ENCODE measurements at places on chromosomes 16 and 17.

DNA sequence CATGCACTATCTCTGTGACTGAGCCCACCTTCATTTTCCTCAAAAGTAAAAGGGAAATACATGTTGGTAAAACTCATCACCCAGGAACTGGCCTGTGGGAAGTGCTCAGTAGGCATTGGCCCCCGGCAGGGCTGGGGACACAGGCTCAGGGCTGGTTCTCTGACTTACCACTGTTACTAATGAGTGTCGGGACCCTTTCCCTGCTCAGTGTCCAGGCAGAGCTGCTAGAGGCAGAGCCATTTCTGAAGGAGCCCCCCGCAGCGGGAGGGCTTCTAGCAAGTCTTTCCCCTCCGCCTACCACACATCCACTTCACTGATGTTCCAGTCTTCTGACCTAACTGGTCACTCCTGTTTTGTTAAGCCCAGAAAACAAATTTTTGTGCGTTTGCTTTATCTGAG lies 1.7 kb upstream of the PEMT start:
- DNase-seq = no peak

GRCh38 chr17:14361945-14362508 lies 61.1 kb downstream of the HS3ST3B1 start:
- DNase-seq = no peak

- no peak for DNase-seq
These were observed 193.8 kb downstream of the SLC39A11 start for GRCh38 chr17:72898725-72899124.

DNA sequence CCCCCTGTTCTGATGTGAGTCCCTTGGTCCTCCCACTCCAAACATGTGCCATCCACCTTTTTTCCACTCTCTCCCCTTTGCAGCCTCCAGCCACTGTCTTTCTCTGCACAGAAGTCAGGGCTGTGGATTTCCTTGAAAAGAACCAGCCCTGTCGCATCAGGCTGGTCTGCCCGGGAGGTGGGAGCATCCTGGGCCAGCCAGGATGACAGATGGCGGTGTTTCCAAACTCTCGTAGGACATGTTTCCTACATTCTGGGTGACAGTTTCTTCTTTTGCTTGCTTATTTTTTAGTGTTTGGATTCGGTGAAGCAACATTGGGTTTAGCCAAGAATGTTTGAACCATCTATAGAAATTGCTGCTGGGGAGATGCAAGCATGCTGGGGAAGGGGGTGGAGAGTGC lies 100.8 kb downstream of the CCDC182 start:
- DNase-seq = no peak

- no peak for DNase-seq
These were observed 217.3 kb downstream of the RAB11FIP4 start for GRCh38 chr17:31608659-31609254.

DNA sequence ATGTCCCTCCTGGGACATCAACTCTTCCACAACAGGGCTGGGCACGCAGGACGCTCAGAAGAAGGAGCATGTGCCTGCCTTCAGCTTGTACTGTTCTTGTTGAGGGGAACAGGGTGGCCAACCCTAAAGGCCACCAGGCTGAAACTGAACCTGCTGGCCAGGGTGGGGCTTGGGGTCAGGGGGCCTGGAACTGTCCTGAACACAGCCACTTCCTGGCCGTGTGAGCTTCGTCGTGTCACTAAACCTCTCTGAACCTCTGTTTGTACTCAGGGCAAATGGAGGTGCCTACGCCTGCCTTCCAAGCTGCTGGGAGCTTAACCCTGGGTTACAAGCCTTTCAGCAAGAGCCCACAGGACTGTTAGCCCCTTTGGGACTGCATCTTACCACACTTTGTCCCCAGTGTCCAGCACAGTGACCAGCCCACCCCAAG lies 6.7 kb downstream of the ARHGAP27 start:
- DNase-seq = no peak

DNA sequence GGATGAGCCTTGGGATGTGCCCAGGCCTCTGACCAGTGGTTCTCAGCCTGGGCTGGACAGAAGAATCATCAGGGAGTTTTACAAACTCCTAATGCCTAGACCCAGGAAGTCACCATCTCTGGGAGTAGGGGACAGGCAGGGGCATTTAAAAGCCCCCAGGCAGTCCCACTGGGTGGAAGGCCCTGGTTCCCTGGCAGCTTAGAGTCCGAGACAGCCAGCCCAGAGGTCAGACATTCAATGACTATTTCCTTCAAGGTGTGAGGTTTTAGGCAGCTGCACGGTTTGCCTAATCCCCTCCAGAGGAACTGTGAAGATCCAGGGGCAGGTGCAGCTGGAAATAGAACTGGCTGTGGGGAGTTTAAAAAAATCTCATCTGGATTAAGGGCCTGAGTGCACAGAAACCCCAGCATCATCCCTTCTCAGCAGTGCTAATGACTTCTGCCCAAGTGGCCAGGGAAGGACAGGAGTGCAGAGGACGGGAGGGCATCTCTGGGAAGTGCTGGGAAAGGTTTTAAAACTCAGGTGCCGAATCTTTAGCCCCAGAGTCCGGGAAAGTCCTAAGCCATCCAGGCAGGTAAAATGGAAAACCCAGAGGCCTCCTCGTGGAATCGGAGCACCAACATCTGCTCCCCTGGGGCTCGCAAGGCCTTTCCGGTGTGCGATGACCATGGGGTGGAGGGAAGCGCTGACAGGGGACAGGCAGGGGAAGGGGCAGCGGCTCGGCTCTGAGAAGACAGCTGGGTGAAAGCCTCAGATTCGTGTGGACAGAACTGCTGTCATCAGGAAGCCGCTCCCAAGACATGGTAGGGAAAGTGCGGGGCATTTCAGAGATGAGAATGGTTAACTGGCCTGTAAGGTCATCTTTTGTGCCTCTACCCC lies 1.5 kb upstream of the LGALS3BP start:
- DNase-seq = no peak

GRCh38 chr17:75845058-75845711 lies 981 bp upstream of the UNC13D start:
- DNase-seq = peak; percentile 71

- DNase-seq = no peak
These were observed 1.4 kb downstream of the AXIN2 start for GRCh38 chr17:65559804-65560627.

GRCh38 chr16:60727851-60728250 lies 1308.4 kb downstream of the CDH8 start:
- no peak for DNase-seq

GRCh38 chr16:30715750-30716445 lies 16.9 kb downstream of the SRCAP start:
- peak; percentile 68 for DNase-seq

GRCh38 chr16:50876263-50876662 lies 134.4 kb downstream of the CYLD start:
- no peak for DNase-seq

GRCh38 chr16:3879258-3879886 lies 1.1 kb downstream of the CREBBP start:
- peak; percentile 20 for DNase-seq

GRCh38 chr16:1133271-1133670 lies 19.6 kb upstream of the CACNA1H start:
- no peak for DNase-seq

DNA sequence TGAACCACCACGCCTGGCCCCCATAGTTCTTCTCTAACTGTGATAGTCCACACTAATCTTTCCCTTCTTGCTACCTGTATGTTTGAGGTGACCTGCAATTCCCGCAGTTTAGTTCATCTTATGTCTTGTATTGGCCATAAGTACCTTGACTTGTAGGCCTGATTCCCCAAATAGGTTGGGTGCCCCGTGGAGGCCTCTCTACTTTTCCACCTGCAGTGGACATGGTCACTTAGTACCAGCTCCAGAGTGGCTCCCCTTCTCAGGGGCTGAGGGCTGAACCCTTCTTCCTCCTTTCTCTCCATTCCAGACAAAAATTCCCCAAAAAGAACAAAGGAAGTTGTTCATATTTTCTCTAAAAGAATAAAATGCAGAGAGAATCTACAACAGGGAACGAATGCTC lies 33.5 kb upstream of the CES5A start:
- DNase-seq = no peak

- no peak for DNase-seq
These were observed 450.0 kb downstream of the PMP22 start for GRCh38 chr17:14815079-14815478.

- DNase-seq = peak; percentile 22
These were observed 53.0 kb upstream of the MEAK7 start for GRCh38 chr16:84557504-84557903.

DNA sequence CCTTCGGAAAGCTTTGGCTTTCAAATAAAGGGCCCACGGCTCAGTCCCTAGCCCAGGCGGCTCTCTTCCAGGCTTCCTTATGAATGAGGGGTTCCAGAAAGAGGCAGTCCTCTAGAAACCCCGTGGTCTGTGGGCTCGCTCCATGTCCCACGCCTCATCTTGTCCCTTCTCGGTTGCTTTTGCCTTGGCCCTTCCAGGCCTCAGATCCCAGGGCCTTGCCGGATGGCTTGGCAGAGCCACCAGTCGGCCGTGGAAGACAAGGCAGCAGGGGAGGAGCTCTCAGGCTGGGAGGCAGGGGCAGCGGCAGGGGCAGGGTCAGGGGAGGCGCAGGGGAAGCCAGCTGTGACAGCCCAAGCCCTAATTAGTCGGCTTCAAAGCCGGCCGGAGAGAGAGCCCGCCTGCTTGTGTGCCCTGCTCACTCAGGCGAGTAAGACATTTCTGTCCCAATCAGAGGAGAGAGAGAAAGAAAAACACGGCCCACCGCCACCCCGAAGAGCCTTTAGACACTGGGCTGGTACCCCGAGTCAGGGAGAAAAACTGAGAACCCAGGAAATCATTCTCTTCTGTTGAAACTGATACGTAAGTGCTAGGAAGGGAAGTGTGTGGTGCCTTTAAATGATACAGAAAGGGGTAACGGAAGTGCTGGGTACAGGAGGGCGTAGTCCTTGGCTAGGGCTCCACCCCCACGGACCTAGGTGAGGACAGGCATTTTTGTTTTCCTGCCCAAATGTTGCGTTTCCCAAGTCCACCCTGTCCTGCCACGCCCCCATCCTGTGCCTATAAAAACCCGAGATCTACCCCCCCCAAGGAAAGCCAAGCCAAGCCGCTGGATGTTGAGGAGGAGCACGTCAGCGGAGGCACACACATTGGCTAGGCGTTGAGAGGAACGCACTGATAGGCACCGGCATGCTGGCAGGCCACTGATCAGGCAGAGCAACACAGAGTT lies 27.8 kb upstream of the MEIOC start:
- no peak for DNase-seq

GRCh38 chr17:32385121-32385520 lies 35.2 kb downstream of the ZNF207 start:
- peak; percentile 16 for DNase-seq

- DNase-seq = peak; percentile 12
These were observed 81.4 kb upstream of the FOXF1 start for GRCh38 chr16:86428729-86429517.

DNA sequence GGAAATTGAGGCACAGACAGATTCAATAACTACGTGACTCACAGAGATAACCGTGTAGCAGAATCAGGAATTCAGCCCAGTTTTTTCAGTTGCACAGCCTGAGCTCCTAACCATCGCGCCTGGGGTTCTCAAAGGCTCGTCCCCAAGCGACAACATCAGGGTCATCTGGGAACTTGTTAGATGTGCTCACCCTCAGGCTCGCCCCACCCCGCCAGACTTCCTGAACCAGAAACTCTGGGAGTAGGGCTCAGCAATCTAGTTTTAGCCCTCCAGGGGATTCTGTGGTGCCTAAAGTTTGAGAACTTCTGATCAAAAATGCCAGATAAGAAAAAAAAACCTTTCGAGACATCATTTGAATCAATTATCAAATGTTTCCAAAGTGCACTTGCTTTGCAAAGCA lies 559.8 kb downstream of the WWOX start:
- no peak for DNase-seq

GRCh38 chr16:77539421-77540034 lies 104.7 kb upstream of the ADAMTS18 start:
- DNase-seq = no peak

- no peak for DNase-seq
These were observed 9.8 kb upstream of the SLC6A2 start for GRCh38 chr16:55645986-55646385.

DNA sequence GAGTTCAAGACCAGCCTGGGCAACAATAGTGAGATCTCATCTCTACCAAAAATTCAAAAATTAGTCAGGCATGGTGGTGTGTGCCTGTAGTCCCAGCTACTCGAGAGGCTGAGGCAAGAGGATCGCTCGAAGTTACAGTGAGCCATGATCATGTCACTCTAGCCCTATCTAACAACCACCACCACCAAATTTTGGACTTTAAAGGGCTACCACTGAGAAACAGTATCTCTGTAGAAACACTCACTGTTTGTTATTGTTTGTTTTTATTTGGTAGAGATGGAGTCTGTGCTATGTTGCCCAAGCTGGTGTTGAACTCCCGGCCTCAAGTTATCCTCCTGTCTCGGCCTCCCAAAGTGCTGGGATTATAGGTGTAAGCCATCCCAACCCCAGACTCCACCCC lies 1.3 kb upstream of the UBALD2 start:
- DNase-seq = no peak

- no peak for DNase-seq
These were observed 54.6 kb upstream of the MED9 start for GRCh38 chr17:17422217-17422610.

DNA sequence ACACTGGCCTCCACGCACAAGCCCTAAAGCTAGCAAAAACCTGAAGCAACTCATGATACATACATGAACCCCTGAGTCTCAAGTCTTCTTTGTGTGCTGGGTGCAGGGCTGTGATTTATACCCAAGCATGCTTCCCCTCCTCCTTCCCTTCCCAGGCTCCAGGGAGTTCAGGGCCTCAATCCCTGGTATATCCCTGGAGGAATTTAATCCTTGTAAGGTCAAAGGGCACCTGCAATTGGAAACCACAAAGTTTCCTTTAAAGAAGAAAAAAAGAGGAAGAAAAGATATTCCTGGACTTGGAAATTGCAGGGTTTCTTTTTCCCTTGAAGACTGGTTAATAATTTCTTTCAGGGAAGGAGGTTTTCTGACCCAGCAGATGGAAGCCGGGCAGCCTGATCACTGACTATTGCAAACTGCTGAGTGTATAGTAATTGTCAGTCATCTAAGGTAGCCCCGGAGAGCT lies 182.3 kb downstream of the AATF start:
- peak; percentile 30 for DNase-seq

- DNase-seq = no peak
These were observed 43.9 kb downstream of the ARHGAP27 start for GRCh38 chr17:45388604-45389325.

DNA sequence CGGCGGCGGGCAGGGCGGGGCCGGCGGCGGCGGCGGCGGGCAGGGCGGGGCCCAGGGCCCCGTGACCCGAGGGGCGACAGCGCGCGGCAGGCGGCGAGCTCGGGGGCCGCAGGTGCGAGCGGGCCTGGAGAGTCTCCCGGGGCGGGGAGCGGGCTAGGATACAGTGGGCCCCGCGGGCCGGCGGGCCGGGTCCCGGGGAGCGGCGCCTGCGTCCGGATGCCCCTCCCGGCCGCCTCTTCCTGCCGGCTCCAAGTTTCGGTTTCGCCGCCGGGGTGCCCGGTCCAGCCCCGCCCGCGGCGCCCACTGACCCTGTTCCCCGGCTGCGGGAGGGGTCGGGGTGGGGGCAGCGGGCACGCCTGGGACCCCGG lies at the start of gene RNF213:
TSS of gene RNF213 (plus strand) at position 62 of the 368 bp plus-strand sequence. CDS start 2,830 bp downstream, outside the sequence.
- DNase-seq = peak; percentile 34
